MV-4-11 (cell line): ENCODE measurements at places on chromosomes 5 and 9.

DNA sequence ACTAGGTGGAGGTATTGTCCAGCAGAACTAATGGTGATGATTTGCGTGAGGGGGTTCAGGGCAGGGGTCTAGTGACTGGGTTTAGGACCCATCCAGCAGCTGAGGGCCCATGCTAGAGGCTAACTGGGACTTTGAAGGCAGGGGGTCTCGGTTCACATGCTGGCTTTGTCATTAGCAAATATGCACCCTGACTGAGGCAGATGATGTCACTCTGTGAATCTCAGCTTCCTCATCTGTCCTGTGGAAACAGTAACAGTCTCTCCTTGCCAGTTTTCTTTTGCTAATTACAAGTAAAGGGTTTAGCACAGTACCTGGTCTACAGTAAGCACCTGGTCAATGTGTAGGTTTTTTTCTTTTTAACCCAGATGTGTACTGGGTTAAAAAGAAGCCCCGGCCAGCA lies 5.2 kb downstream of the SH2D3C start:
- no peak for DNase-seq

DNA sequence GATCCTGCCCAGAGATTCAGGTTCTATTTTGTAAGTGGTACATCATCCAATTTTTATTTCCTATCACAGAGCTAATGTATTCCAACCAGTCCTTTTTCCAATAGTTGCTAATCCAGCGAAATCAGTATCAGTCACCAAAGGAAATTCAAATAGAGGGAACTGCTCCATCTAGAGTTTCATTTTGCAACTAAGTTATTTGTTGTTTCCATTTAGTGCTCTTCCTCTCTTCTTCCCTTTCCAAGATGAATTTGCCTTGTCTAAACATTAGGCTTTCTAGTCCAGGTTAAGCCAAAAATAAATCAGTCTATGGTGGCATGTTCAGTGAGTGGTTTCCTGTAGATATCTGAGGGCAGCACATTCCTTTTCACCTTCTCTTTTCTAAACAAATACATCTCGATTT lies 79.8 kb upstream of the SPATA31D4 start:
- no peak for DNase-seq

DNA sequence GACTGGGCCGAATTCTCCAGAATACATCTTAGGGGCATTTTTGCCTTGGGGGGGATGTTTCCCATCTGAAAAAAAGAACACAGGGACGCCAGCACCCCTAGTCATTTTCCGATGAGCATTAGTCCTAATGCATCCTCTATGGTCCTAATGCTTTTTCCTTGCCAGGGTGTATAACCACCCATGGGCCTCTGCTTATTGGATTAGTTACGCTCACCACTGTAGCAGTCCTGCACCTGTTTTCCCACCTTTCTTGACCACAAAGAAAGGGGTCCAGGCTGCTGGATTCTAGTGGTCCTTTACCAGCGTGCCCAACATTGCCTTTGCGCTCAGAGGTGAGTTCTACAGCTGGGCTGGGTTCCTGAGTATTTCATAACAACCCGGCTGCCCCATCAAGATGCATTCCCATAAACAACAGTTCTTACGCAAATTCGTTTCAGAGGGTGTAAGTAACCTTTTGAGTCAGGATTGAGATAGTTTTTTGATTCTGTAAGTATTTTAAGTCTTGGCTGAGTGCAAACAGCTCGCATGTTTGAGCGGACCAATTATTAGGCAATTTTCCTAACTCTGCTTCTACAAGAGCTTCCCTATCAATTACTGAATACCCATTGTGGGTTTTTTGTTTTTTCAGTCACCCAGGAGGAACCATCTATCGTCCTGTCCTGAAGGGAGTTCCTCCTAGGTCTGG lies 135.1 kb downstream of the DROSHA start:
- DNase-seq = peak; percentile 46

GRCh38 chr5:127702926-127703561 lies at the start of gene CCDC192:
Gene CCDC192, plus strand, starts transcription at chr5:127703391. Its CDS starts 55 bp downstream, at chr5:127703446.
- no peak for DNase-seq

DNA sequence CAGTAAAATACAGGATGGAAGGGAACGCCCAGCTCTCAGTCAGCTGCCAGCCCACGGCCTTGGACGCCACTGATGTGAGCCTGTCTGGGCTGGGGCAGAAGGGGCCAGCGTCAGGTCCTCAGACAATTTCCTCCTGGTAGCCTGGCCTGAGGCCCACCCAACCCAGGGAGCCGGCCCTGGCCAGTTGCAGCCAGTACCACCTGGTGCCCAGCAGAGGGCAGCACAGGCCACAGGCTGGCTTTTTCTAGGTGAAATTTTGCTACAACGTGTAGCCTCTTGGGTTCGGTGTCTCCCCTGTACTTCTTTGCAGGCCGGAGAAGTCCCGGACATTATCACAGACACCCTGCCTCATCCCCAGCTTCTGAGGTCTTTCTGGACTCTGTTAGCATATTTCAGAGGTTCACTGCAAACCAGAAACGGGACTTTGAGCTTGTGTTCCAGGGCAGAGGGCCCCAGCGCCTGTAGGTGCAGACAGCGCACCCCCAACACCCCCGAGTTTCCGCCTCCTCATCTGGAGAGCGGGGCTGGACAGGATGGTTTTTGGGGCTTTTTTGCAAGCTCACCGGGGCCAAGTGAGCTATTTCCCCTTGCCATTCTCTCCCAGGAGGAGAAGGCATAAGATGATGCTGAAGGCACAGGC lies 45.9 kb upstream of the KCNMB1 start:
- DNase-seq = peak; percentile 19

- DNase-seq = no peak
These were observed 38.2 kb downstream of the IPPK start for GRCh38 chr9:92631452-92632343.

GRCh38 chr5:36435516-36435915 lies 133.8 kb upstream of the RANBP3L start:
- DNase-seq = no peak

GRCh38 chr9:68705531-68706362 lies 707 bp downstream of the PIP5K1B start:
- DNase-seq = peak; percentile 46

DNA sequence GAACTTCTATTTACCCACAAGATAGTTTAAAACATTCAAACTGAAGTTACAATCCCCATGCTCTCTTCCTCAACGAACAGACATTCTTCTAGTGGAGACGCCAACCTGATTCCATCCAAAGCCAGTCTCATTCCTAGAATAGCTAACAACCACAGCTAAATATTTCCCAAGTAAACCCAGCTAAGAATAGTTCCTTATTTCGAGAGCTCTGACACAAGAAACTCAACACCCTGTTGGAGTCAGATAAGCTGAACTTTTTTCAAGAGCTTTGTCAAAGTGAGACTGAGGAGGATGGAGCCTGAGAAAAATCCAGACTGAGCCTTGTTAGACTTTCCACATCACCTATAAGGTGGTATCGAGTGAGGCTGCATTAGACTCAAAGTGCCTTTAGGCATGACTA lies 56.7 kb upstream of the RPS23 start:
- peak; percentile 65 for DNase-seq

GRCh38 chr9:96441798-96442445 lies 8.0 kb upstream of the HABP4 start:
- DNase-seq = peak; percentile 71

DNA sequence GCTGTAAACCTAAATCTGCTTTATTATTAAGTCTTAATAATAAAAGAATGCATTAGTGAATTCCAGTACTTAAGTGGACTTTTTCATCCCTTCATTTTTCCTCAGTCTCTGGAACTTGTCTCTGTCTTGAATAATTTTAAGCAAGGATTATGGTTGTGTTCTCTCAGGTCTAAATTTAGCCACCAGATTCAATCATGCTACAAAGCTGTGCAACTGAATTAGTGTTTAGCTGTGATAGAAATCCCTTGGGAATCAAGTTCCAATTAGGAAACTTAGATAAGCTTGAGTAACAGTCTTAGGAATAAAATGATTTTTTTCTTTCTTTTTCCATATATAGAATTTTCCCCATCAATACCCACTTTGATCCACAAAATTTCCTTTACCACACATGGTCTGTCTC lies 104.3 kb downstream of the PLPPR1 start:
- DNase-seq = no peak

DNA sequence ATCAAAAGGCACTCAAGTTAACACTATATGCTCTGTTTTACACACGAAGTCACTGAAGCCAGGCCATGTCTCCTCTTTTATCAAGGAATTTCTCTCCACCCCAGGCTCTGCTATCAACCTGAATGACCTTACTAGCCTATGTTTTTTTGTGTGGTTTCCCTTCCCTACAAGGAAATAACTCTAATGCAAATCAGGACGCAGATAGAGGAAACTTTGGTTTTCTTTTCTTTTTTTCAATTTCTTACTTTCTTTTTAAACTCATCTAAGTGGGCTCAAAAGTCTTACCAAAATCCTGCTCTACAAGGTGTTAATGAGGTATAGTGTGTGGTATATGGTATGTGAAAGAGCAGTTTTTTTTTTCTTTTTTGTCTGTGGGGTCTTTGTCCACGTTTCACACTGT lies 5.5 kb upstream of the SLC46A2 start:
- DNase-seq = no peak

GRCh38 chr9:137300567-137301080 lies 1.4 kb downstream of the NRARP start:
- no peak for DNase-seq

GRCh38 chr9:130333712-130334062 lies 68.1 kb downstream of the HMCN2 start:
- DNase-seq = no peak

- no peak for DNase-seq
These were observed 22.9 kb upstream of the ASS1 start for GRCh38 chr9:130421802-130422276.

DNA sequence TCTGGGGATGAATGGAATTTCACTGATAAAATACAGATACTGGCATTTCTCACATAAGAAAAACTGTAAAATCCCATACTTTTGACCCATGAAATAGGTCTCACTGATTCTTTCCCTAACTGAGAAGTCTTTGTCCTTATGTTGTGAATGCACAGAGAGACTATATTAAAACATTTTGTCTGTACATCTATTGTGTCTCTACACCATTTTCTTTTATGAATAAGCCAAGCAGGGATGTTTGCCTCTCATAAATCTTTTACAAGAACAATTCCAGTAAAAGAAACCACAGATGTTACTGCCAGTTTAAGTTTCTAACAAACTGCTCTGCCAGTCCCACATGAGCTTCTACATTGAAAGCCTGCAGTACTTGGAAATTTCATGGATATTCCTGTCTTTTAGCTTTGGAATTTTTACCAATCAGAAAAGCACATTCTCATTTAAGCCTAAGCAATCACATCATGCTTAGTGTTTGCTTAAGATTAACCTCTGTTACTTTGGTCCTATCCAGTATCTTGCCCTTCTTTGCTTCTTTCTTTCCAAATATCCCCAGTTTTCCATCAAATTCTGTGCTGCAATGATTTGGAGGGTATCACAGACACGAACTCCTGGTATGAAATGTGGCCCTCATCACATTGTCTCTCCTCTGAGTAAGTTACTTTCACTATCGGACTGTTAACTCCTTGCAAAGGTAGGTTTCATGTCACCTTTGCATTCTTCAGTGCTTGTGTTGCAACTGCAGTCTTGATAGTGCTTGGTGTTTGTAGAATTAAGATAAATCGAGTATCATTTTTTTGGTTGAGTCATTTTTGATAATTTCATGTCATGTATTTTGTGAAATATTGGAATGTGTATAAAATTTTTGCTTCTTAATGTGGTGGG lies 415.1 kb upstream of the ADAMTSL1 start:
- DNase-seq = no peak

GRCh38 chr5:37751227-37751626 lies 88.6 kb downstream of the GDNF start:
- no peak for DNase-seq
